ENCODE measurements at places on chromosomes 12 and 14. TPM values are rescaled to one million over a fixed set of nuclear protein-coding genes. Genes with fewer than 3 reads are reported as not detected.
A peak's percentile ranks its signal among the peaks of the same experiment; 100 is the strongest.

DNA sequence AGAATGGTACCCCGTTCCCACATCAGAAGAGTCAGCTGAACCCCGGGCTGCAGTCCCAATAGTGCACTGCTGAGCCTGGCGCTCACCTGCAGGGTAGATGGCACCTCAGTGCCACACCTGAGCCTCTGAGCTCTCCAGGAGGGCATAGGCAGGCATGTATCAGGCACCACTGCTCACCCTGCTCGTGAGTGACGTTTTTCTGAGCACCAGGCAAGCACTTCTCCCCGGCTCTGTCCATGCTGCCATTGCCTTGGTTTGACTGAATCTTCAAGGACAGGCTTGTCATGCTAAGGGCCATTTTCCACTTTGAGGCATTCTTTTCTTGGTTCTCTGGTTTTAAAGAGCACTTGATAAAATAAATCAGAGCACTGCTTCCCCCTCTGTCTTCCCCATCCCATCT, 161.6 kb upstream of the PRMT8 start:
- DNase-seq = peak; percentile 68

DNA sequence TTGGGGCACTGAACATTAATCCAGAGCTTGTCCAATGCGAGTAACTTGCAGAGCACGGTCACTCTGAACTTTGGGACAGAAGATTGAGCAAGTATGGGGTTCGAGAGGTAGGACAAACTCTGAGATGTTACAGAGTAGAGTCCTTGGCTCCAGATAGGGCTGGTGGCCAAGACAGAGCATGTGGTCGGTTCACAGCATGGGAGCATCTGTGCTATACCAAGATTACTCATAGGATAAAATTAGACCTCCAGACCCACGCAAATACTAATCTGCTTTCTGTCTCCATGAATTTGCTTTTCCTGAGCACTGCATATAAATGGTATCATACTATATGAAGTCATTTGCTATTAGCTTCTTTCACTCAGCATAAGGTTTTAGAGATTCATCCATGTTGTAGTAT, 93.4 kb upstream of the TBX5 start:
- DNase-seq = no peak

- peak; percentile 69 for DNase-seq
These were observed 14.9 kb upstream of the POLR3B start for GRCh38 chr12:106342397-106343213.

GRCh38 chr12:121720762-121721161, 8.2 kb downstream of the TMEM120B start:
- DNase-seq = no peak

Gene AKAP3
- 2.2 TPM for total RNA-seq

- DNase-seq = no peak
These were observed 27.7 kb downstream of the WBP11 start for GRCh38 chr12:14775636-14775980.

- no peak for DNase-seq
These were observed 36.9 kb upstream of the AP4S1 start for GRCh38 chr14:30988509-30988908.

- no peak for DNase-seq
These were observed 26.3 kb upstream of the BBS10 start for GRCh38 chr12:76374386-76375020.

- DNase-seq = no peak
These were observed 15.5 kb downstream of the UBC start for GRCh38 chr12:124898923-124899294.

DNA sequence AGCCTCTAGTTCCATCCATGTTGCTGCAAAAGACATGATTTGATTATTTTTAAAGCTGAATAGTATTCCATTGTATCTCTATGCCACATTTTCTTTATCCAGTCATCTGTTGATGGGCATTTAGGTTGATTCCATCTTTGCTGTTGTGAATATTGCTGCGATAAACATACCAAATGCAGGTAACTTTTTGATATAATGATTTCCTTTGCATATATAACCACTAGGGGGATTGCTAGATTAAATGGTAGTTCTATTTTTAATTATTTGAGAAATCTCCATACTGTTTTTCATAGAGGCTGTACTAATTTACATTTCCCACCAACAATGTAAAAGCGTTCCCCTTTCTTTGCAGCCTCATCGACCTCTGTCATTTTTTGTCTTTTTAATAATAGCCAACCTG, 342.5 kb downstream of the MDGA2 start:
- no peak for DNase-seq

Gene TMEM19
- 31.1 TPM for total RNA-seq

- DNase-seq = no peak
These were observed 71.9 kb upstream of the GNPNAT1 start for GRCh38 chr14:52863334-52863700.

DNA sequence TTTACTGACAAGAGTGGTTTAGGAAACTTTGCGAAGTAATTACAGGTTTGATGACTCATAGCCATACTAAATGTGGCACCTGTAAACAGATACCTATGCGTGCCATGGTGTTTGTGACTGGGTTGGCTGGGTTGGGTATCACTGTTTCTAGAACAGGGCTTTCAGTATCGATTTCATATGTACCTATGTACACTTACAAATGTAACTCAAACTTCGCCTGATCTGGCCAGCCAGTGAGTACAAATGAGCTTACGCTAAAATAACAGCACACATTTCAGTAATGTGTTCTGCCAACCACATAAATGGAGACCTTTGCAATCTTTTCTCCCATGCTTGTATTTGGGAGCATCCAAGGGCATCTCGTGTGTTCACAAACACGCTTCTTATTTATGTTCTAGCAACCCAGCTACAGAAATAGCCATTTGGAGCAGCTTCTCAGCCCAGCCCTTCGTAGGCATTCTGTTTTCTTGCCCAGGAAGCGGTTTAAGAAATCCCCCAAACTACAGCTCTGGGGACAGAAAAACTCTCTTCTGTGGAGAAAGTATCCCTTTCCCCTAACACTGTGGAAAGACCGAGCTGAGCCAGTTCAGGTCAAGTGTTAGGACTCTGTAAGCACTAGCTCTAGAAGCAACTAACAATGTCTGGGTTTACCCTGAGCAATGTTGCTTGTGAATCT, 42.3 kb upstream of the MDM1 start:
- no peak for DNase-seq

Gene CAPZA3
- not detected for total RNA-seq

- DNase-seq = peak; percentile 85
These were observed 3.2 kb downstream of the CATSPERB start for GRCh38 chr14:91728616-91729183.

DNA sequence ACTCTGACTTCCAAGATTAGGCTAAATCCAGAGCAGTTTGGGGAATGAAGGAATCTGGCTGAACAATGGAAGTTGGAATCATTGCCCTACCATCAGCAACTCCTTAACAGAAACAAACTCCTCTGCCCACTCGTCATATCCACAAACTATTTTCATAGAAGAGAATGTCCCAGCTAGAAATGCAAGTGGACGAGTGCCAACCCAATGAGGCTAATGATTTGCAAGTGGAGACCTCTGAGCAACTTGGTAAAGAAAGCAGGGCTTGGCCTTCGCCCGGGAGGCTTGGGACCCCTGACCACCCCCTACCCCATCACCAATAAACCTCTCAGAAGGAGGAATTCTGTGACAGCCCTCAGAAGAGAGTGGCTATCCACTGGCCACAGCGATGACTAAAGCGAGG, 40.0 kb upstream of the DDX11 start:
- no peak for DNase-seq

DNA sequence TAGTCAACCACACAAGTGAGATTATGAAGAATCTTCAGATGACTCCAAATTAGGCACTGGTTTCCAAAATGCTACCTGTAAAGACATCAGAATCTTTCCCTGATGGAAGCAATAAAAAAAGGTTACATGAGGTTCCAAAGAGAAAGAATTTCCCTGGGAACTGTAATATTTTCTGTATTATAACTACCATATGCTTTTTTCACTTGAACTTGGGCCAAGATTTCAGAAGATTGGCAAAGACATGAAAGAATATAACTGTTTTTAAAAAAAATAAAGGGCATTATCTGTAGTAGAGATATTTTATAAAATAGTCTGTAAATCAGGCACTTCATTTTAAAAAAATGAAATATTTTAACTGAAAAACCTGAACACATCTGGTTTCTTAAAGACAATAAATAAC, 12.9 kb downstream of the HECTD1 start:
- DNase-seq = no peak

Gene PRICKLE1
- 13.0 TPM for total RNA-seq

- DNase-seq = peak; percentile 61
These were observed 12.4 kb upstream of the ETFBKMT start for GRCh38 chr12:31647086-31647491.

- no peak for DNase-seq
These were observed 708.0 kb downstream of the BCL11B start for GRCh38 chr14:98564006-98564405.

- peak; percentile 89 for DNase-seq
These were observed 154.4 kb downstream of the CALM1 start for GRCh38 chr14:90551070-90551704.

Gene SLC6A15
- under 0.01 TPM for total RNA-seq

Gene SHMT2
- 384 TPM for total RNA-seq

- peak; percentile 89 for DNase-seq
These were observed 908 bp downstream of the ENTPD5 start for GRCh38 chr14:74018174-74018585.

DNA sequence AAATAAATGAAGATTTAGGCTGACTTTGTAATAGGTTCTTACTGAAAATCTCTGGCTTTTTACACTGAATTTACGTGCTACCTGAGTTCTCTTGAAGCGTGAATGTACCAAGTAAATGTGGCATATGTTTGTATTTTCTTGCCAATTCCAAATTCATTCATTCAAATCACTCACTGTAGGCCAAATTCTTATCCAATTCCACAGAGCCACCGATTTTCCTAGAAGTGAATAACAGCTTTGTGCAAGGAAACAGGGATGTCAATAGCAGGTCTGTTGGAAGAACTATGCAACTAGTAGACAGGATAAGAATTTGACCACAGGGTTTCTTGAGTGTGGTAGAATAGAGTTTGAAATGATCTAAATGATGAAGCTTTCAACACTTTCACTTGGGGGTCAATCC, 86.8 kb downstream of the SOX5 start:
- DNase-seq = no peak

Gene GLI1
- 0.29 TPM for total RNA-seq

Measured in osteoblast (primary cell).